ENCODE measurements at places on chromosomes 12 and 14.

- no peak for DNase-seq
Measured at GRCh38 chr12:102740141-102740955, 176.7 kb downstream of the PAH start.

- DNase-seq, result no peak
Measured at GRCh38 chr12:77923882-77924281, 93.2 kb downstream of the NAV3 start.

DNA sequence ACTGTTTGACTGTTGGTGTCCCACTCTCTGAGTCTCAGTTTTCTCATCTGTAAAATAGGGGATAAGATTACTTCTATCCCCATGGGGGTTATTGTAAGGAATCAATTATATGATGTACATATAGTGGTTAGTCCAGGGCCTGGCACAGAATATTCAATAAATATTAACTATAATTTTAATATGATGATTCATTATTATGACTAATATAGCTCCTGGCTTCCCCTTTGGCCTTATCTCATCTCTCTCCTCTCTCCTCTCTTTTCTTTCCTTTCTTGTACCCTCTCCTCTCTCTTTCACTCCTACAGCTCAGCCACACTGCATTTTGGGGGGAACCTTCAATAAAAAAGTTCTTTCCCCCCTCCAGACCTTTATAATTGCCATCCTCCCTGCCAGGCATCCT, 21.1 kb downstream of the TMEM233 start:
- DNase-seq, result no peak

GRCh38 chr12:67764055-67764454, 115.5 kb downstream of the DYRK2 start:
- DNase-seq, result no peak

DNA sequence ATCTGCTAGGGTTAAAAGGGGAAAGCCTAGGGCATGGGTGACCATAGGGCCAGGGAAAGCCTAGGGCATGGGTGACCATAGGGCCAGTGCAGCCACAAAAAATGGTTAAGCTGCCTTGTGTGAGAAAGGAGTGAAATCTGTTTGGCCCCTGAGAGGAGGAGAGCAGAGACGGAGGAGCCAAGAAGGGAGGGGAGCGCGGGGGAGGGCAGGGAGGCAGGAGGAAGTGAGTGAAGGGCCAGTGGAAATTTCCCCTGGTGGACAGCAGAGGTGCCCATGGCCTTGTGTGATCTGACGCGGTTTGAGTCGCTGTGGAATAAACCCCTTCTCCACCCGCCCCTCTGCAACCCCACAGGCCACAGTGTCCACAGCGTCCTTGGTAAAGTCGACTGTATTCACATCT, 618 bp upstream of the AQP6 start:
- DNase-seq, result no peak

GRCh38 chr12:65217086-65217485, 47.7 kb downstream of the LEMD3 start:
- no peak for DNase-seq

GRCh38 chr14:91349481-91350074, 68.0 kb downstream of the CCDC88C start:
- peak; percentile 82 for DNase-seq

GRCh38 chr12:45435945-45436710, 220.2 kb downstream of the ANO6 start:
- no peak for DNase-seq

DNA sequence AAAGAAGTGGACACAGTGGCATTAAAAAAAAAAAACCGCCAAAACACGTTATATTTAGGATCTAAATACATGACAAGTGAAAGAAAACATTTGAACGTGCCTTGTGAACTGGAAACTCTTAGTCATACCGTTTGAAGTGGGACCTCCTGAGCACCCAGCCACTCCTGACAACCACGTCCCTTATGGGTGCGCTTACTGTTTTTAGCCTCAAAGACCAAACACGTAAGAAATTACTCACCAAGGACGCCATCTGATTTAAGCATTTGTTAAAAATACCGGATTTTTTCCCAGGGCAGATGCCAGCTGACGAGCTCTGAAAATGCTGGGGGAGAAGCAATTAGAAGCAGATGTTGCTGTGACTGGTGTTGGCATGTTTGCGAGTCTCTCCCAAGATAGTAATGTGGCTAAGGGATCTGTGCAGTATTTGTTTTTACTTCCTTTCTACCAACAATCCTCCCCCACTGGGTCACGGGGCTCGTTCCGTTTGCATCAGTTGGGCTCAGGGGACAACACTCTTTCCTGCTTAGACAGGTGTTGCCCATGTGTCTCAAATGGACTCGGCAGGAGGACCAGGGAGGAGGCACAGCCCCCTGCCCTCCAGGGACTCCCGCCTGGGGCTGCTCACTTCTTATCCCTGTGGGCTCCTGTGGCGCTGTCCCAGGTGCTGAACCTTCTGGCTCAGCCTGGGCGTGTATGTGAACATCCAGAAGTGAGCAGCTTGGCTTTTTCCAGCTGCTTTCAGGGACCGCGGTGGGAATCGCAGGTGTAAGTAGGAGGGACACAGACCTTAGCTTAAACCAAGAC, 101.0 kb downstream of the BEGAIN start:
- peak; percentile 64 for DNase-seq

GRCh38 chr12:104709692-104710435, 248.2 kb downstream of the SLC41A2 start:
- DNase-seq, result no peak

Measured in activated T-cell treated with anti-CD3 and anti-CD28 coated beads, Interleukin-2, amount 50 U/mL, for 72 hours (primary cell).